ENCODE measurements at places on chromosomes 3 and 15. TPM values are rescaled to one million over a fixed set of nuclear protein-coding genes. Genes with fewer than 3 reads are reported as not detected.
A peak's percentile ranks its signal among the peaks of the same experiment; 100 is the strongest.

LMLN gene
- 12.2 TPM for total RNA-seq

SEMA5B gene
- total RNA-seq = not detected

CPNE4 gene
- total RNA-seq = 0.13 TPM

SEMA3G gene
- not detected for total RNA-seq

FURIN gene
- 32.1 TPM for total RNA-seq

THOC7 gene
- 64.6 TPM for total RNA-seq

TSC22D2 gene
- total RNA-seq = 6.3 TPM

- no peak for DNase-seq
Measured at GRCh38 chr15:64970698-64971097, 19.0 kb downstream of the SPG21 start.

GRCh38 chr3:108125550-108126071, 34.8 kb upstream of the CD47 start:
- DNase-seq = no peak

- DNase-seq = no peak
Measured at GRCh38 chr3:141863491-141863890, 13.0 kb upstream of the ATP1B3 start.

DNA sequence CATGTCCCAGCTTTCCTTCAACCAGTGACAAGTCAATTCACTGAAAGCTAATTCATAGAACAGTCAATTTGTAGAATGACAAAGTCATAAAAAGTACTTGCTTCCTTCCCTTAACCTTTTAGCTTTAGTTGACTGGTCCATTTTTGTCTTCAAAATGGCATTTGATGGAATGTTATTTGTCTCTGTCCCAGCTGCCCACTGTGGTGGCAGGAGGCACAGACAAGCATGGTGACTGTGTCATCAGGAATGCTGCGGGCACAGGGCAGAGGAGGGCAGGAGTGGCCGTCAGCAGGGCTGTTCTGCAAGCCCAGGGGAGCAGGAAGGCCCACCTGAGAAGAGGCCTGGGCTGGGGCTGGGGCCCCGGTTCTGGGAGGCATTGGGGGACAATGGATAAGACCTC, 10.0 kb downstream of the IQSEC1 start:
- DNase-seq = peak; percentile 43

DNA sequence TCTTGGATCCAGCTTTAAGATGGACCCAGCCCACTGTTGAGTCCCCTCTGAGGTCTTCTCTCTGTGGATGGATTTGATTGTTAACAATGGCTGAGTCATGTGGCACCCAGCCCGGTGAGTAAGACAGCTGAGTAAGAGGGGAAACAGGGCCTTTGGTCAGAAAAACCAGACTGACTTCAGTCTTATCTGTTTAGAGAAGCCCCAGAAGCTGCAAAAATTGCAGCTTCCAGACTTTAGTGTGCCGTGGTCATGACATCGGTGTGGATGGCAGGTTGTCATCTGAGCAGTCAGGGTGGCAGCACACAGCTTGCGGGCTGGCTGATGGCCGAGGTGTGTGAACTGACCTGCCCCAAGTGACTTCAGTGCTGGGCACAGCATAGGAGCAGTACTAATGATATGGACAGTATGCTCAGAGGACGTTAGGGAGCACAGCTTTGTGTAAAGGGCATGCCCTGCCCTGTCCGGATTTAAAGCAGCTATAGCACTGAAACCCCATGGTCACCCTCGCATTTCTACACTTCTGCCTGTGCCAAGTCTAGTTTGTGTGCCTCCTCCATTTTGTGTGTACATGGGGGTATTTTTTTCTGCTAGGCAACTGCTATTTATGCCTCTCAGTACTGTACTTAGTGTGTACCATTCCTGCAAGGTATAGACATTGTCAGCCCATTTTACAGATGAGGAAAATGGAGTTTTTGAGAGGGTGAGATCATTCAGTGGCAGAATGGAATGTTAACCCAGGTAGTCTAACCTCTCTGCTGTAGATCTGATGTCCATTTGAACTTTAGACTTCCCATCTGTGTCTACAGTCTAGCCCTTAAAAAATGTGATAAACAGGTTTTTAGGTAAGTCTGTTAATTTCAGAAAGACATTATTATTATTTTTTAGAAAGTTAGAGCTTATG, 44.4 kb downstream of the FLNB start:
- peak; percentile 96 for DNase-seq

GRCh38 chr3:43304126-43304525, 17.8 kb downstream of the SNRK start:
- DNase-seq = no peak

DNA sequence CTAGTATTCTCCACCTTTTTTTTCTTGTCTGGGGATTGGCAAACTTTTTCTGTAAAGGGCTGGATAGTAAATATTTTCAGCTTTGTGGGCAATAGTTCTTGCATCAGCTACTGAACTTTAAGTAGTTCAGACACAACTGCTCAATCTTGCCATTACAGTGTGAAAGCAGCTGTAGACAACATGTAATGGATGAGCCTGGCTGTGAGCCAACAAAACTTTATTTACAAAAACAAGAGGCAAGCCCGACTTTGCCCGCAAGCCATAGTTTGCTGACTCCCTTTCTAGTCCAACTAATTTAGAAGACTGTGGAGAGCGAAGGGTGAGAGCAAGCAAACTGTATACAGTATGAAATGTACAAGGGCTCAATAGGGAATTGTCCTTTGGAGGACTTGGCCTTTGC, 6.2 kb downstream of the FRMD4B start:
- DNase-seq = peak; percentile 50

DNA sequence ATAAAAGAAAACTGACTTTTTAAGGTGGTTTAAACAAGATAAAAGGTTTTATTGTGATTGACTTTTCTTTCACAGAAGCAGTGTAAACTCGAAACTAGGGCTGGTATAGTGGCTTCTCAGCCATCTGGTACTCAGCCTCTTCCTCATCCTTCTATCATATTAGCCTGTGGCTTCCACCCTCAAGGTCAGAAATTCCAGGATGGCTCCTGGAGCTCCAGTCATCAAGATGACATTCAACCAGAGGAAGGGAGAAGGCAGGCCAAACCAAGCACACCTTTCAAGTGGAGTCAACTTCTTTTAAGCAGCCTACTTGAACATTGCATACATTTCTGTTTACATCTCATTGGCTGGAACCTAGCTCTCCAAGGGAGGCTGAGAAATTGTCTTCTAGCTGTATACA, 1.3 kb upstream of the MESD start:
- no peak for DNase-seq

DNA sequence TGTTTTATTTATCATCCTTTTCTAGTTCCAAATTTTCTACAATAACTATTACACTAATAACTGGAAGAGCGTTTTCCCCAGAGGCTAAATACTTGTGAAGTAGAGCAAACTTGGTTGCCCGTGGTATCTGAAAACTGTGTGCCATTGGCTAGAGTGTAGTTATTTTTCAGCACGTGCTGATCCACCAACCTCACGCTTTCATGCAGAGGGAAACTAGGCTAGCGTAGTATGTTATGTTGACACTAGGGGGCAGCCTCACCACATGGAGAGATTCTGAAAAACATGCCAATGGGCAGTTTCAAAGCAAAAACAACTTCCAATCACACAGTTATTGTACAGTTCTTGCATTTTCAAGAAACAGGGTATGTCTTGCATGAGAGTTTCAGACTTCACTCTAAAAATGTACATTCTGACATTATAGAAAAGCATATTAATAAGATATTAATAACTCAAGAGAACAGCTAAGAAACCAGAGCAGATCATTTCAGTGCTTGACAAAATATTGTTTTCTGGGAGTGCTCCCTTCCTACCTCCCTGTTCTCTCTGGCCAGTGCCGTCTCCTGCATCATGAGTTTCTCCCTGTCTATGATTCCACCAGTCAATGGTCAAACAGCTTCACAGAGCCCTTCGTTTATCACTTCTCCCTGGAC, 39.7 kb downstream of the SPATA12 start:
- peak; percentile 75 for DNase-seq

GRCh38 chr15:82135638-82136037, 89.8 kb upstream of the MEX3B start:
- DNase-seq = peak; percentile 65

DNA sequence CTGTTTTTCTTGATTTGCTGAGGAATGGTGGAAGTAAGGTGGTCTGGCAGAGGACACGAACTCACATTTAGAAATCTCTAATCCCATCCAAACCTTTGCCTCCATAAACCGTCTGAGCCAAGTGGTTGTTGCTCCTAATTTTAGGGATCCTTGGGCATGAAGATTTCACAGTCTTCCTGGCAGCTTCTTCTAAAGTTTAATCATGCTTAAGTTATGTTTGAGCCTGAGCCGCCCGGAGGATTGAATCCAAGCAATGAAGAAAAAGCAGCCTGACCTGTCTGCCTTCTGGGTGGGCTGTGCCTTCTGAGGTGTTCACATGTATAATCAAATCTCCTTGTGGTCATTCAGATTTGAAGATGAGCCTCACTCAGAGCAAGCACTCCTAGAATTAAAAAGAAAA, 249.0 kb downstream of the CD47 start:
- no peak for DNase-seq

DNA sequence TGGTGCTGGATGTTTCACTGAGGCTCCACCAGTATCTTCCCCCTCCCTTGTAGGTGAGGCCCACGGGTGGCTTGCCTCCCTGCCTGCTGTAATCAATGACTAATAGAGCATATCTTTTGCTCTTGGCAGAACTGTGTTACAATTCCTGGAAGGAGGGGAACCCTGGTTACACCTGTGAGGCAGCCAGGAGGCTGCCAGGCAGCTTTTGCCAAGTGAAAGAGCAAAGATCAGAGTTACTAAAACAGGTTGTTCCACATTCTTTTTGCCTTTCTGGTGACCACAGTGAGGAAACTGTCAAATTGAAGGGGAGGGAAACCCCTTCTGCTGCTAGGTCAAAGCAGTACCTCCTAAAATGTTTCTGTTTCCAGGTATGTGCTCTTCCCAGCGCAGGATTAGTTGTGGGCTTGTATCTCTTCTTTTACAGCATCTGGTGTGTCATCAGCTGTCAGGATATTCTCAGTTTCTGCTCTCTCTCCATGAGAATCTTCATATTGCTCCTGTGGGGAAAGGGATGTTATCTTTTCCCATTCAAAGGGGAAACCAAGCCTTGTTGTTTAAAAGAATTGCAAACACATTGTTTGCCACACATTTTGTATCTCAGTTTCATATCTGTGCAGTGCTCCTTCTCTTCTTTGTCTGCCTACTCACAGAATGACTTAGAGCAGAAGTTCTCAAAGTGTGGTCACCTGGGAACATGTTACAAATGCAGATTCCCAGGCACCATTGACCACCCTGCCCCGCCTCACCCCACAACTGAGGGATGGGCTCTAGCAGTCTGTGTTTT, 137.4 kb upstream of the UMPS start:
- DNase-seq = no peak

All from LHCN-M2 (cell line).